Suprapubic skin (tissue), 4 donors: ENCODE measurements at places on chromosomes 1 and 21. TPM values are rescaled to one million over a fixed set of nuclear protein-coding genes. Genes with fewer than 3 reads are reported as not detected.

The PEF1 gene
- total RNA-seq, result 117 TPM

The BARHL2 gene
- total RNA-seq, result not detected

The PLCH2 gene
- total RNA-seq, result 83.3 TPM

GRCh38 chr1:201728731-201729130 lies 100.2 kb upstream of the IPO9 start:
- no peak overlapping the region for H3K27ac ChIP-seq
- H3K4me3 ChIP-seq, result no peak overlapping the region
- no peaks in the 10 kb centered on the region for H3K36me3 ChIP-seq
- no peak for DNase-seq
- H3K4me1 ChIP-seq, result peaks cover 10% of the 10 kb centered on the region

GRCh38 chr1:182917378-182917777 lies 35.6 kb downstream of the SHCBP1L start:
- no peaks in the 10 kb centered on the region for H3K4me1 ChIP-seq
- no peak for DNase-seq

GRCh38 chr1:61079898-61080336 lies 2.4 kb upstream of the NFIA start:
- no peaks in the 10 kb centered on the region for H3K36me3 ChIP-seq
- H3K27me3 ChIP-seq, result no peaks in the 10 kb centered on the region
